ENCODE measurements at places on chromosomes 12 and 14.
A peak's percentile ranks its signal among the peaks of the same experiment; 100 is the strongest.

DNA sequence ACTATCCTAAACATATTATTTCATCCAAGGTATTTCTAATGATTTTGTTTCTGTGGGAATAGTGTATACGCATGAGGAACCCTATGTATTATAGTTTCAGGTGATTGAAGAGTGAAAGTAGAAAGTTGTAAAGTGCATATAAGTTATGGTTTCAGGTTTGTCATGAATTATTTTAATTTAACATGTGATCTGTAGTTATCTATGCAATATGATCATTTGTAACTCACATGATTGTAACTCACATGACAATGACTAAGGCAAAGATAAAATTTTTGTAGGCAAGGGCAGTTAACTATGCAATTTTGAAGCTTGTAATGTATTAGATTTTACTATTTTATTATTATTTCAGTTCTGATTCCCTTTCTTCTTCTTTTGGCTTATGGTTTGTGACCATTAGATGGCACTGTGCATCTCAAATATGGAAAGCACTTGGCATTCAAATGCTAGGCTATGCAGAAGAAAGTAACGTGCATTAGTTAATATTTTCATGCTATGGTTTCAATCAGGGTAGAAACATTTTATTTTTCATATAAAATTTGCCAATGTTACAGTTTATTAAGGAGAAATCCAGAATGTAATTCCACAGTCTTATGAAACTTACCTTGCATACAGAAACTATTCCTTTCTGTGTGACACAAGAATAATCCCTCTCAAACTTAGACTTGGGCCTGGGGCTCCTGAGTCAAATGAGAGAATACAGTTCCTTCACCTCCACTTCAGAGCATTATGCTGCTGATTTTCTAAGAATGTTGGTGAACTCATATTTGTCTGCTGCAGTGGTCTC, 15.8 kb upstream of the TMEM30B start:
- peak; percentile 37 for DNase-seq

DNA sequence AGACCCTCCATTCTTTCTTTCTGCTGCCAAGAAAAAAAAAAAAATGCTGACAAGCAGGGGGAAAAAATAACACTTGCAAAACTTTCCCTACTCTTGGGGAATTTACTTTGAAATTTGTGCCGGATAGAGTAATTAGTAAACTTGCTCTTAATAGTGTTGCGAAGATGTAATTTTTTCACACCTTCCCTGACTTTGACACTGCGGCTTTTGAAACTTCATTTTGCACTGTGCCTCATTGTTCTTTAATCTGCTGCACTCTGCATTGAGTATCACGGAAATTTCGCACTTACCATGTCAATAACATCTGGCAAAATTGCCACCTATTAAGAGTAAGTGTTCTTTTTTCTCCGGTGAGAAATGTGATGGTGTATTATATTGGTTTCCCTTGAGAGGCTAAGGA, 596.1 kb downstream of the VRK1 start:
- DNase-seq: no peak

DNA sequence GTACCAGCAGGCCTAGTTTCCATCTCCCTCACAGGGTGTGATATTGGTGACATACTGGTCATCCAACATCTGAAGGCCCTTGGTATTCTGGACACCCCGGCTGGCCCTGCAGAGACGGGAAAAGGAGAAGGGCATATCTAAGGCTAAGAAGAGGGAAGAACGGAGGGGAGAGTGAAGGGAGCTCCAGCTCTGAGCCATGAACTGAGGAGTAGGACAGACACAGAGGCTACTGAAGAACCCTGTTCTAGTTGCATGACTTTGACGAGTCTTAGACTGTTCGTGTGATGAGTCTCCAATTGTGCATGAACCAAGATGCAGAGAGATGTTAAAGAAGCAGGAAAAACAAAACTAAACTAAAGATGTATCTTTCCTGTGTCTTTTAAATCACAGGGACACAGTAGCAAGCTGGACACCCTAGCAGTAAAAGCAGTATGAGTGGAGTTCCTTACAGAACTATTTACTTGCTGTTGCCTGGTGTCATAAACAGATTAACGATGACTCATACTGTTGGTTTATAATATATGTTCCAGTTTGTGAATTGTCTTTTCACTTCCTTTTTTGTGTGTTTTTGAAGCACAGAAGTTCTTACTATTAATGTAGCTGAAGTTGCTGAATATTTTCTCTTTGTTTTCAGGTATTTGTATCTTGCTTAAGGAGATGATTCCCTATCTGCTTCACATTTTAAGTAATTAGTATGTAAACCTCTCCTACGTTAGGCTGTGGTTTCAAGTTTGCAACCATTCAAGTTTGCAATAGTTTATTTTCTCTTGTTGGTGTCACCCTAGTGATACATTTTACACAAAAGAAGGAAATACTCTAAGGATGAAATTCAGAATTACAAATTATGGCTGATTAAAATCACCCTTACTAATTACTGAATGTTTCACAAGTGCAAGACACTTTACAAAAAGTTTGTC, 15.7 kb downstream of the FAR2 start:
- DNase-seq: peak; percentile 14

- no peak for DNase-seq
Measured at GRCh38 chr14:94543449-94544124, 17.7 kb upstream of the SERPINA4 start.

DNA sequence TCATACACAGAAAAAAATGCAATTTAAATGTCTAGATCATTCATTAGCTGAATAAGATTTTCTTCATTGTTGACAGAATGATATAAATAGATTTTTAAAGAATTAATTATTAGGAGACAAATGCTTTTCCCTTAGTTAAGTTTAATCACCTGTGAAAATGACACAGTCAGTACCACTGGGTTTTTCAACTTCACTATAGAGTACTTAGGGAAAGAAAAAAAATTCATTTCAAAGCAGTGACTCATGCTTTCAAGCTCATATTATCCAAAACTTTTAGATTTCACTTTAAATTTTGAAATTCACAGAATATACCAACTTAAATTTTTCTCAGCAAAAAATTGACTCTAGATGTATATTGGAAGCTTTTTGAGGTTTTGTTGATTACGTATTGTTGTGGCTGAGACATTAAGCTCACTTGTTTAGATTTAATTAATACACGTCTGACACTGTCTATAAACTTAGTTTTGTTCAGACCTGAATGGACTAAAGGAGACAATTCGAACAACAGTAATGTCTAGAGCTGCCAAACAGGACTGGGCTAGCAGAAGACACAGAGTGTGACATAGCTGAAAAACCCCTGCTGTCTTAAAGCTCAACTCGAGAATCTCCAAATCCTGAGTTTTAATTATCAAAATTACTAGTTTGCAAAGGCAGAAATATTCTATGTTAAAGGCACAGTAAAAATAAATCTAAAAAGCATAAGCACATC, 1.6 kb downstream of the MGAT4C start:
- DNase-seq: no peak

DNA sequence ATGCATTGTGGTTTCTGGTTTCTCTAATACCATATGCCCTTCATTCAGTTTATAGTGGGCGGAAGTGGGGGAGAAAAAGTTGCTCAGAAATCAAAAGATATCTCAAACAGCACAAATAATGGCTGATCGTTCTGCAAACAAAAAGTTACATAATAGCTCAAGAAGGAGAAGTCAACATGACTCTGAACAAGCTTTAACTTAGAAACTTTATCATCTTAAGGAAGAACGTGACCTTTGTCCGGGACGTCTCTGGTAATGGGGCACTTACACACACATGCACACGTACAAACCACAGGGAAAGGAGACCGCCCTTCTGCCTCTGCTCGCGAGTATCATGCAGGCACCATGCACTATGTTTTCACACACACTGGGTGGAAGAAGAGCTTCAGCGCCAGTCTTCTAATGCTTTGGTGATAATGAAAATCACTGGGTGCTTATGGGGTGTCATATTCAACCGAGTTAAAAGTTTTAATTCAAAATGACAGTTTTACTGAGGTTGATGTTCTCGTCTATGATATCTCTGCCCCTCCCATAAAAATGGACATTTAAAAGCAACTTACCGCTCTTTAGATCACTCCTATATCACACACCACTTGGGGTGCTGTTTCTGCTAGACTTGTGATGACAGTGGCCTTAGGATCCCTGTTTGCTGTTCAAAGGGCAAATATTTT, 4.7 kb downstream of the FOS start:
- DNase-seq: peak; percentile 57

DNA sequence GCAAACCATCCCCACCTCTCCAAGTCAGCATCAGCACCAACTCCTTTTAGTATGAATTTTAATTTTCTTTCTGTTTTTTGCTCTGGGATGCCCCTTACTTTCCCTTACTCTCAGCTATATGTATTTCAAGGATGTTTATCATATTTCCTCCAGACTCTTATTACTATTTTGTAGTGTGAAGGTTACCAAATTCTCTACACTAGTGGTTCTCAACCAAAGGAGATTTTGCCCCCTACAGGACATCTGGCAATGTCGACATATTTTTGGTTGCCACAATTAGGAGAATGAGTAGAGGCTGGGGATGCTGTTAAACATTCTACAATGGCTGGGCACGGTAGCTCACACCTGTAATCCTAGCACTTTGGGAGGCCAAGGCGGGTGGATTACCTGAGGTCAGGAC, 29.1 kb upstream of the SOS2 start:
- peak; percentile 46 for DNase-seq

DNA sequence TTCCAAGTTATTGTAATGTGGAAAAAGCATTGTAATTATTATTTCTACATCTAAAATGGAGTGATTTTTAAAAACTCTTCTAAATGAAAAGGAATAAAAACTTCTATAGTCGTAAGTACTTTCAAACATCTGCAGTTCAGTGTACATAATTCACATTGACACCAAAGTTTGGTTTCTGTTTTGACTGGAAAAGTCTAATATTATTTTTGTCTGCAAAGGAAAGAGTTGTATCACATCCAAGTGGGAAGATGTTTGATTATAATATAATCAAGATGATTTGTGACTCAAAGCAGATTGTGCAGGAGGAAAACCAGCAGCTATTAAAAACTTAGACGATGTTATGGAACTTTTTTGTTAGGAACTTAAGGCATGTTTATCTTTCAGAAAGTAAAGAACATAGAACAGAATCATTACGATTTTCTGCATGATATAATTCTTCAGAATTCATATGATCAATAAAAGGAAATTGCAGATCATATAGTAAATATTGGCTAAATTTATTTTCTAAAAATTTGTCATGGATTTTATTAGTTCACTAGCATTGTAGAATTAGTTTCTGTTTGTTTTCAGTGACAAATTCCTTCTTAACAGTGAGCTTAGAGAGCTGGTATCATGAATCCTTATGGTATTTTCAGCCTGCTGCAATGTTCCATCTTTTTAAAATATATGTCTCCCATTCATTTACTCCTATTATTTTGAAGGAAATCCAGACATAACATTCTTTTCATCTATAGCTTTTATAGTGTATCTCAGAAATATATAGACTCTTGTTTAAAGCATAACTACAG, 145.8 kb downstream of the MIPOL1 start:
- no peak for DNase-seq

- no peak for DNase-seq
Measured at GRCh38 chr14:71863766-71864165, 68.5 kb upstream of the RGS6 start.

DNA sequence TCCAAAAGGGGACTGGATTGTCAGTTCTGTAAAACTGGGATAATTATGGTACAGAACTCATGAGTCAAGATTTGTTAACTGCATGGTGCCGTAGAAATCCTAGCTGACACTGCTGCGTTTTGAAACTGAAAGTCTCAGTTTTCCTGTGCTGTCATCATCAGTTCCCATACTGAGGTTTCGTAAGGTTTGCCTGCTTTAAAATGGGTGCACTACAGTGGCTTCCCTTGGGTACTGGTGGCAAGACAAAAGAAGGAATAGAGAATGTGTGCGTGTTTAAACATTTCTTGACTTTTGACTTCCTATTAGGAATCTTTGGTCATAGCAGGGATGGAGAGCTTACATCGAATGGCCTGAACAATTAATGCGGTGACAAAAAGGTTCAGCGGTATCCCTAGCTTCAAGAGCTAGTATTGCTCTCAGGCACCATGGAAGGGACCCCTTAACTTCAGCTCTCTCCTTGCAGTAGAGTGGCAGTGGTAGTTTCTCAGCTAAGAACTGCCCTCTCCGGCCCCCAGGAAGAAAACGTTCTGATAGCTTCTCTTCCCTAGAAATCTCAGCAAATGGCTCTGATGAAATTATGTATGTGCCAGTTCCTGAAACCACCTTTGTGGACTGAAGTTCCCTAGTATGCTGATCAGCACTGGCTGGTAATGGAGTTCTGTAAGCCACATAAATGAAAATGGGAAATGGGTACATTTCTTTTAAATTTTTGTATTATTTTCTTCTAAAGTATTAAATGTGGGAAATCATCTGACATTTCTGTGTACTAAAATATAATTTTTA, 28.9 kb downstream of the ANO6 start:
- no peak for DNase-seq

Data from erythroblast (primary cell).